ENCODE measurements at places on chromosomes 5 and 9. TPM values are rescaled to one million over a fixed set of nuclear protein-coding genes. Genes with fewer than 3 reads are reported as not detected.

The TMEFF1 gene
- polyA plus RNA-seq, result not detected

The PCBD2 gene
- polyA plus RNA-seq, result 9.3 TPM

The SLC25A48 gene
- polyA plus RNA-seq, result not detected

The SLC36A2 gene
- not detected for polyA plus RNA-seq

The FIBCD1 gene
- polyA plus RNA-seq, result not detected

The NTRK2 gene
- polyA plus RNA-seq, result not detected

The TIMD4 gene
- polyA plus RNA-seq, result not detected

The LTC4S gene
- 2.3 TPM for polyA plus RNA-seq

The HAVCR2 gene
- 101 TPM for polyA plus RNA-seq

The PCDHGA12 gene
- polyA plus RNA-seq, result 0.25 TPM

The SLC6A3 gene
- not detected for polyA plus RNA-seq

The SOHLH1 gene
- not detected for polyA plus RNA-seq

The DCTN3 gene
- polyA plus RNA-seq, result 268 TPM

The RECK gene
- polyA plus RNA-seq, result 7.8 TPM

The GZMA gene
- polyA plus RNA-seq, result 3,629 TPM

The LHX6 gene
- not detected for polyA plus RNA-seq

The GALNT12 gene
- polyA plus RNA-seq, result 4.3 TPM

The SLC22A4 gene
- not detected for polyA plus RNA-seq

The MBLAC2 gene
- 3.1 TPM for polyA plus RNA-seq

The QRFP gene
- not detected for polyA plus RNA-seq

The SPINK13 gene
- polyA plus RNA-seq, result not detected

The HMCN2 gene
- not detected for polyA plus RNA-seq

Data from immature natural killer cell (primary cell).